ENCODE measurements at places on chromosomes 16 and 17.
A peak's percentile ranks its signal among the peaks of the same experiment; 100 is the strongest.

- no peaks in the 10 kb centered on the region for H3K27me3 ChIP-seq
- H3K36me3 ChIP-seq, result no peaks in the 10 kb centered on the region
- no peak overlapping the region for H3K4me3 ChIP-seq
- no peaks in the 10 kb centered on the region for H3K4me1 ChIP-seq
Observed at GRCh38 chr17:52754838-52755237, 596.3 kb upstream of the CA10 start.

DNA sequence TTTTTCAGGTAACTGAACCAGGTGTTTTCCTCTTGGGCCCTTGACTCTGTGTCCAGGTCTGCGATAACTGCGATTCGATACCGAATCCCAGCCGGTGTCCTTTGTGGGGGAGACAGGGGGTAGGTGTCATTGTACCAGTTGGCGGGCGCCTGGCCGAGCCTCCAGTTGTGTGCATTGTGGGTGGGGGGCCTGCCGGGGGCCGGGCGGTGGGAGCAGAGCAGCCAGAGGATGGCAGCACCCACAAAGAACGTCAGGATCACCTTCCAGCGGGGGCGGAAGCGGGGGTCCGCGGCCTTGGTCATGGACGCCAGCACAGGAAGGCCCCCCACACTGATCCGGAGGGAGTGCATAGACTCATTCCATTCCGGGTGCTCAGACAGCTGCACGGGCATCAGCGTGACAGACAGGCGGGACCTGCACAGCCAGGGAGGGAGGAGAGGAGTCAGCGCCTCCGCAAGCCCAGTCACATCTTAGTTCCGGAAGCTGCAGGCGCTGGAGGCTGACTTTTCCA, 12.3 kb downstream of the CANT1 start:
- H3K36me3 ChIP-seq, result peaks cover 32% of the 10 kb centered on the region
- no peak overlapping the region for H3K4me3 ChIP-seq
- H3K27me3 ChIP-seq, result no peaks in the 10 kb centered on the region
- peaks cover 14% of the 10 kb centered on the region for H3K4me1 ChIP-seq
- no peak overlapping the region for H3K27ac ChIP-seq
- no peak for DNase-seq

- H3K4me3 ChIP-seq, result no peak overlapping the region
- no peak overlapping the region for H3K27ac ChIP-seq
- H3K4me1 ChIP-seq, result peaks cover 20% of the 10 kb centered on the region
- DNase-seq, result no peak
- peaks cover 7% of the 10 kb centered on the region for H3K36me3 ChIP-seq
Observed at GRCh38 chr17:49624896-49625295, 49.2 kb downstream of the NXPH3 start.

- H3K36me3 ChIP-seq, result no peaks in the 10 kb centered on the region
- no peaks in the 10 kb centered on the region for H3K4me1 ChIP-seq
- no peak for DNase-seq
- H3K27me3 ChIP-seq, result peaks cover 17% of the 10 kb centered on the region
- H3K4me3 ChIP-seq, result no peak within 1 kb of the TSS
Observed at GRCh38 chr17:76537578-76538280, at the start of gene CYGB. Gene CYGB (minus strand): TSS chr17:76537709. CDS start chr17:76537542, 167 bp downstream.

DNA sequence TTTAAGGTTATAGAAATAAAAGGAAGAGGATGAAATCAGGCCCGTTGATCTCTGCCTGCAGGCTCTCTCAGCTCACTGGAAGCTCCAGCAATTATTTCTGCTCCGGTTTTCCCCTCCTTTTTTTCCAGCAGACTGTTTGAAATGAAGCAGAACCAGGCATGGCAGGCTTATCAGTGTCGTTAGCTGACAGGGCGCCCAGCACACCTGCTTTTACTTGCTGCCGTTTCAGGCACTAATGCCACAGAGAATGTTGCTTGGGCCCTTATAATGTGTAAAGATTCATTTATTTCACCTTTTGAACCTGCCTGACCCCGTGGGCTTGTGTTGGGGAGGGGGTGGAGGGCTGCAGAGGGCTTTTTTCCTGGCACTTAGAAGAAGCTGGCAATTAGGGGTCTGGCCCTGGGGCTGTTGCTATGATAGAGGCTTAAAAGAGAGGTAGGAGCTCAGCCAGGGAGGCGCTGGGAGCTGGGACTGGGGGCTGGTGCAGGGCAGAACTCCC, 108.1 kb downstream of the IRX3 start:
- H3K4me3 ChIP-seq, result no peak overlapping the region
- no peak overlapping the region for H3K27ac ChIP-seq
- H3K27me3 ChIP-seq, result peaks cover 4% of the 10 kb centered on the region

GRCh38 chr17:67051155-67051538, 6.8 kb downstream of the CACNG1 start:
- H3K27ac ChIP-seq, result no peak overlapping the region
- no peaks in the 10 kb centered on the region for H3K36me3 ChIP-seq
- H3K4me1 ChIP-seq, result no peaks in the 10 kb centered on the region
- H3K4me3 ChIP-seq, result no peak overlapping the region
- no peak for DNase-seq

DNA sequence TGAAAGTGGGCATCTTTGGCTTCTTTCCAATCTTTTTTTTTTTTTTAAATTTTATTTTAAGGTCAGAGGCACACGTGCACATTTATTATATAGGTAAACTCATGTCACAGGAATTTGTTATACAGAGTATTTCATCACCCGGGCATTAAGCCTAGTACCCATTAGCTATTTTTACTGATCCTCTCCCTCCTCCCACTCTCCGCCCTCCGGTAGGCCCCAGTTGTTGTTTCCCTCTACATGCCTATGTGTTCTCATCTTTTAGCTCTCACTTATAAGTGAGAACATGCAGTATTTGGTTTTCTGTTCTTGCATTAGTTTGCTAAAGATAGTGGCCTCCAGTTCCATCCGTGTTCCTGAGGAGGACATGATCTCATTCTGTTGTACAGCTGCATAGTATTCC, 108.5 kb downstream of the CYB561 start:
- no peak overlapping the region for H3K4me3 ChIP-seq
- no peaks in the 10 kb centered on the region for H3K27me3 ChIP-seq
- no peak overlapping the region for H3K27ac ChIP-seq
- DNase-seq, result no peak

DNA sequence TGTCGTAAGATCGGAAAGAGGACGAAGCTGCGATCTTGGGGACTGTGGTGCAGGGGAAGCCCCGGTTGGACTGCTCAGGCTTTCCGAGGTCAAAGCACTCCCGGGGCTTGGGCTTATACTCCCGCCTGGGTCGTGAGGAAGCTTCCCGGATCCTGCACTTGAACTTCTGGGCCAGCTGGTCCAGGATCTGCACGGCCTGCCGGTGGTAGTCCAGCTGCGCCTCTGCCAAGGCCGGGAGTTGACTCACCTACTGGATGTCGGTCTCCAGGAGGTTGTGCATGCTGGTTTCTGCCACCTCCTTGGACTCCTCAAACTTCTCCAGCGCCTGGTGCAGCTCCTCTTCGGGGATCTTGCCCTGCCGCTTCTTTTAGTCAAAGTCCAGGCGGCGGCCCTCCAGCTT, 99.2 kb downstream of the KPNA2 start:
- H3K4me1 ChIP-seq, result no peaks in the 10 kb centered on the region
- H3K27ac ChIP-seq, result no peak overlapping the region
- DNase-seq, result no peak
- peaks cover 5% of the 10 kb centered on the region for H3K36me3 ChIP-seq

- no peak overlapping the region for H3K27ac ChIP-seq
- H3K36me3 ChIP-seq, result peaks cover 68% of the 10 kb centered on the region
- no peak for DNase-seq
- no peak overlapping the region for H3K4me3 ChIP-seq
- no peaks in the 10 kb centered on the region for H3K4me1 ChIP-seq
Observed at GRCh38 chr16:30720086-30720485, 21.1 kb downstream of the SRCAP start.

GRCh38 chr17:57944908-57945307, 10.3 kb downstream of the CUEDC1 start:
- H3K4me1 ChIP-seq, result peaks cover 25% of the 10 kb centered on the region
- no peak for DNase-seq
- H3K27ac ChIP-seq, result no peak overlapping the region
- no peaks in the 10 kb centered on the region for H3K27me3 ChIP-seq

DNA sequence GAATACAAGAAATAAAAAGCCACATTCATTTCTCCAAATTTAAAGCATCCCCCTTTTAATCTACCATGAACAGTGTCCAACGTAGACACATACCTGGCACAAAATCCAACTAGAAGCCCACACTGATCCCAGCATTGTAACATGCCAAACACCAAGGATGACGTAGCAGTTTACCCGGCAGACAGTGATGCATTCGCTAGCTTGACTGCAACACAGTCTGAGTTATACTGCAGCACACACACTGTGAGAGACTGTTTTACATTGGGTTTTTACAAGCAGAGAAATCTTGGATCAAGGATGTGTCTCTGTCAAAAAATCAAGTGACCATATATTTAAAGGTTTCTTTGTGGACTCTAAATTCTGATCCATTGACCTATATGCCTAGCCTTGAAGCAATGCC, 74.5 kb upstream of the C17orf78 start:
- H3K27me3 ChIP-seq, result no peaks in the 10 kb centered on the region
- H3K27ac ChIP-seq, result no peak overlapping the region
- peaks cover 29% of the 10 kb centered on the region for H3K4me1 ChIP-seq
- no peak overlapping the region for H3K4me3 ChIP-seq
- no peaks in the 10 kb centered on the region for H3K36me3 ChIP-seq

DNA sequence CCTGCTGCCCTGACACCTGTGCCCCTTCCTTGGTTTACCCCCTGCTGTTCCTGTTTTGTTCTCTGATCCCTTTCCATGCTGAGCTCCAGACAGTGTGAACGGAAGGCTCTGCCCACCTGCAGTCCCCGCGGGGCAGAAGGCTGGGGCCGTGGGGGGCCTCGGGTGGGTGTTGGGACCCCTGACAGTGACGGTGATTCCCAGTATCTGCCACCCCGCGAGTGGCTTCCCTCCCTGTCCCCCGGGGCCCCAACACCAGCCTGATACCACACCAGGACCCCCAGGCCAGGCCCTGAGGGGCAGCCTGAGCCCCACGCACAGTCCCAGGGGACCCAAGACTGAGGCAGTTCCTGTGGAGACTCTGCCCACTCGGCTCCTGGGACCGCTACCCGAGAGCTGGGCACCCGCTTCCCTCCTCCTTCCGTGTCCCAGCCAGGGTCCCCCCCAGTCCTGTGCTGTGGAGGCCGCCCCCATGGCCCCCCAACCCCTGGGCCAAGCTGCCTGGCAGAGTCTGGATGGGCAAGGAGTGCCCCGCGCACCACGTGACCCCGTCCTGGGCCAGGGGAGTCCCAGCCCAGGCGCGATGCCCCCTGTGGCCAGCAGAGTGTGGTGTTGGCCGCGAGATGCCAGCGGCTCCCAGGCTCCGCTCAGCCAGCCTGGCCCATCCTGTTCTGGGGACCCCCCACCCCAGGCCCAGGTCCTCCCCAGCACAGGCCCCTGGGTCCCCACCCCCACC, 10.0 kb upstream of the C1QTNF8 start:
- DNase-seq, result peak; percentile 57
- H3K27me3 ChIP-seq, result no peaks in the 10 kb centered on the region
- no peak overlapping the region for H3K4me3 ChIP-seq
- H3K36me3 ChIP-seq, result no peaks in the 10 kb centered on the region

- DNase-seq, result no peak
- H3K4me1 ChIP-seq, result no peaks in the 10 kb centered on the region
- no peak overlapping the region for H3K4me3 ChIP-seq
- H3K36me3 ChIP-seq, result peaks cover 9% of the 10 kb centered on the region
- no peaks in the 10 kb centered on the region for H3K27me3 ChIP-seq
Observed at GRCh38 chr17:8580952-8581658, 49.4 kb downstream of the MYH10 start.

DNA sequence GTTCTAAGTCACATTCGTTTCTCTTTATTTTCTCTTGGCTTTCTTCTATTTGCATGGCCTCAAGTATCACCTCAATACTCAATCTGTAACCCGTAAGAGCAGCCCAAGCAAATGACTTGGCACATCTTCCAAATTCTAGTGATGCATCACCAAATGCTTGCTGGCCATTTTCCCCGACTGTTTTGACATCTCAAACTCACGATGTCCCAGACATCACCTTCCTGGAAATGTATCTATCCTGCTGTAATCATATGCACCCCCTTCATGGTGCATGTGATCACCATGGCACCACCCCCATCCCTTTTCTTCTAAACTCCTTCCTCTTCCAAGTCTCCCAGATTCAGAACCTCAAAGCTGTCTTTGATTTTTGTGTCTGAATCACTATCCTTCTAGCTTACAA, 24.0 kb upstream of the ABCA5 start:
- H3K4me3 ChIP-seq, result no peak overlapping the region
- H3K27me3 ChIP-seq, result no peaks in the 10 kb centered on the region
- no peaks in the 10 kb centered on the region for H3K36me3 ChIP-seq
- DNase-seq, result no peak

GRCh38 chr16:30065943-30066760, 592 bp downstream of the ALDOA start:
- H3K4me3 ChIP-seq, result peak overlapping the region; percentile 91
- peak overlapping the region; percentile 78 for H3K27ac ChIP-seq
- H3K4me1 ChIP-seq, result peaks cover 29% of the 10 kb centered on the region
- H3K27me3 ChIP-seq, result no peaks in the 10 kb centered on the region
- peaks cover 34% of the 10 kb centered on the region for H3K36me3 ChIP-seq

- H3K4me3 ChIP-seq, result no peak overlapping the region
- no peak for DNase-seq
- H3K4me1 ChIP-seq, result peaks cover 8% of the 10 kb centered on the region
- H3K27ac ChIP-seq, result no peak overlapping the region
- no peaks in the 10 kb centered on the region for H3K27me3 ChIP-seq
Observed at GRCh38 chr17:19361326-19361725, 1.2 kb downstream of the B9D1 start.

GRCh38 chr16:10128397-10129258, 53.6 kb downstream of the GRIN2A start:
- H3K36me3 ChIP-seq, result no peaks in the 10 kb centered on the region
- H3K27me3 ChIP-seq, result no peaks in the 10 kb centered on the region
- H3K27ac ChIP-seq, result no peak overlapping the region

- no peak overlapping the region for H3K4me3 ChIP-seq
- no peak overlapping the region for H3K27ac ChIP-seq
- DNase-seq, result no peak
- no peaks in the 10 kb centered on the region for H3K27me3 ChIP-seq
- H3K4me1 ChIP-seq, result peaks cover 9% of the 10 kb centered on the region
Observed at GRCh38 chr17:606508-607250, 108.0 kb downstream of the VPS53 start.

- no peaks in the 10 kb centered on the region for H3K27me3 ChIP-seq
- peak overlapping the region; percentile 5 for H3K27ac ChIP-seq
- no peak overlapping the region for H3K4me3 ChIP-seq
- H3K36me3 ChIP-seq, result no peaks in the 10 kb centered on the region
- no peak for DNase-seq
- H3K4me1 ChIP-seq, result peaks cover 12% of the 10 kb centered on the region
Observed at GRCh38 chr16:72939247-72939646, 108.7 kb downstream of the ZFHX3 start.

- no peak for DNase-seq
- H3K27me3 ChIP-seq, result no peaks in the 10 kb centered on the region
- no peak overlapping the region for H3K4me3 ChIP-seq
Observed at GRCh38 chr17:71437166-71437565, 683.7 kb upstream of the SOX9 start.

DNA sequence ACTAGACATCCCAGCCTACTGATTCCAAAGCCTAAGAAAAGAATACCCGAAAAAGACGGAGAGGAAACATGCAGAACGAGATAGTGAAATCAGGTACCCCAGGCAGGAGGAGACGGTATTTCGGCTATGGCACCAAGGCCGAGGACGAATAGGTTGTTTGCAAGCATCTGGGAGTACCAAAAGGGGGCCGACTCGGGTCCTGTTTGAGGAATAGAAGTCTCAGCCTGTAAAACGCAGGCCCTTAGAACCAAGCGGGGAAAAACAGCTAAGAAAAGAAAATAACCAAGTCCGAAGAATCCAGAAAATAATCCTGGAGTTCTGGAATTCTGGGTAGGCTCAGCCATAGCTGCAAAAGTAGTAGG, 537 bp downstream of the SLC35B1 start:
- peaks cover 32% of the 10 kb centered on the region for H3K4me1 ChIP-seq
- H3K4me3 ChIP-seq, result peak overlapping the region; percentile 84
- H3K27ac ChIP-seq, result peak overlapping the region; percentile 97
- no peaks in the 10 kb centered on the region for H3K27me3 ChIP-seq

All from endothelial cell of umbilical vein (primary cell).